ENCODE measurements at places on chromosomes 6 and 20.

- no peak for DNase-seq
Observed at GRCh38 chr20:39111359-39112177, 149.4 kb downstream of the DHX35 start.

DNA sequence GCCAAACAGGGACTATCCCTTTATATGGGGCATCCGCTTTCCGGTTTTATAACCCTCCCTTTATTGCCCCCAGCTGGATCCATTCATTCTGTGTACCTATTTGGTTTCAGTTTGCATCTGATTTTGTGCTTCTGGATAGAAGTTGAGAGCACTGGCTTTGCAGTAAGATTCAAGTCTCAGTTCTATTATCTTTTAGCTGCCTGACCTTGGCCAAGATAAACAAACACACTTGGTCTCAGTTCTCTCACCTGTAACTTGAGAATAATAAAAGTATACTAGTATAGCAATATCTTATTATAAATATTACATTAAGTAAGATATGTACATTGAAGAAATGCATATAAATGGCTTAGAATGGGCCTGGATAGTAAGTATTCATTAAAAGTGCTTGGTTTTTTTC is 182.4 kb upstream of the TSHZ2 start:
- DNase-seq = no peak

DNA sequence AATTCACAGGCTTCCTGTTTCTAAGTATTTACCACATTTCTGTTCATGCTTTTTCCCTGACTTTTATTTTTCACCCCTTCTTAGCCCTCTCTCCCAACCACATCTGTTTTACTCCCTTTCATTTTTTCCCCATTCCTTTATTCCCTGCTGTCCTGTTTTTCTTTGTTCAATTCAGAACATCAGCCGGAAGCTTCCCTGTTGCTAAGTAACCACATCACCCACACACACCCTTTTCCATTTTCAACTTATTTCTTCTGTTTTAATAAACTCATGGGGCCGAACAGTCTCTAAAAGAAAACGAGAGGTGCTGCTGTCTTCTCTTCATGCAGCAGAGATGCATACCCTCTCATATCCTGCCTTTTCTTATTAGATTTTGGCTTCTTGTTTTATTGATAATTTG is 53.5 kb upstream of the CEP85L start:
- DNase-seq = no peak

DNA sequence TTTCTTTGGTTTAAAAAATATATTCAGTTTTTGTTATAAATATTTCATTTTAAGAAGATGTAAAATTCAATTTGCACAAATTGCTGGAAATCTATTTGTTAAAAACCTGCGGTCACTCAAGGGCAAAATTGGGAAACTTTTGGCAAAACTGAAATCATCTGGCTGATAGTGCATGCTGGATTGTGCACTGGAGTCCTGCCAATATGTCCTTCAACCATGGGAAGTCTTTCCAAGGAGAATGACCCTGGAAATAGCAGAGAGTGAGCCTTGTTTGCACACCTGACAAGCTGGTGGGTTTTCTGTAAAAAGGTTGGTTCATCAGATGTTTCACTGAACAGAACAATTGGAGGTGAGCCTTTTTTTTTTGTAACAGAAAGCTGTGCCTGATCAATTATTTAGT is 413.5 kb downstream of the BTBD3 start:
- DNase-seq = no peak
